NCI-H2081 (cell line): ENCODE measurements at places on chromosomes 1 and 21.

DNA sequence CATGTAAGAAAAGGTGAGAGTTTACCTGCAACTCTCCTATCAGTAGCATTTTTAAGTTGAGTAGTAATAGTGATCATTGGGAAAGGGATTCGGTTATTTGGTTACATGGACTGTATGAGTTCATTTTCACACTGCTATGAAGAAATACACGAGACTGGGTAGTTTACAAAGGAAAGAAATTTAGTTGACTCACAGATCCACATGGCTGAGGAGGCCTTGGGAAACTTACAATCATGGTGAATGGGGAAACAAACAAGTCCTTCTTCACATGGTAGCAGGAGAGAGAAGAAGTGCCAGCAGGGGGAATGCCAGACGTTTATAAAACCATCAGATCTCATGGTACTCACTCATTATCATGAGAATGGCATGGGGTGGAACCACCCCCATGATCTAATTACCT lies 59.3 kb upstream of the FBXO28 start:
- DNase-seq: no peak

DNA sequence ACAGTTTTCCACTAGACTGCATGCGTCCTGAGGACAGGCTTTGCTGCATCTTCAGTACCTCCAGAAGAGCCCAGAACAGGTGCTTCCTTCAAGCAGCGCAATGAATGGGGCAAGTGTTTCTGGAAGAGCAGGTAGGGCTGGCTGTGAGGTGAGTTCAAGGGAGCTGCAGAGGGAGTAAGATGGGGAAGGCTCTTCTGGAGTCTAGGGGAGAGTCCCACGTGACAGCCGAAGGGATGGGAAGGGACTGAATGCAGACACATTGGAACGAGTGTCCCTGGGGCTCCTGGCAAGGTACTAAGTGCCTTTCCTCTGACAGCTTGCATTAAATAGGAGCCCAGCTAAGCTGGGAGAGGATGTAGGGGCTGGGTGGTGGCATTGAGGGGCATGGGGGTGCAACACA lies 84.2 kb downstream of the FAM78B start:
- DNase-seq: no peak

DNA sequence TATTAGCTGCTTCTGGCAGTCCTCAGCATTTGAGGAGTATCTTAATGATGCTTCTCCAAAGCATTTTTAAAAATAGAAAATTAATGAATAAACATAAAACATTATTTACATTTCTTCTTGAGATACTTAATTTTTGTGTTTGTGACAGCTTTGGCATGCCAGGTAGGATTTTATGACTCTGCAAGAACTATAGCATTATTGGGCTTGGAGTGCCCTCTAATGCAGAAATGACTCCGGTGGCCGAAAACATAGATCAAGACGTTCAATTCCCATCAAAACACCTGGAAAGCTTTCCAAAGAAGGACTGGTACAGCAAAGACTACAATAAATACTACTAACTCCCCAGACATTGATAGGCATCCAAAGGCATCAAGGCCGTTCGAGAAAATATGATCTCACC lies 366.4 kb upstream of the CXADR start:
- DNase-seq: no peak

- DNase-seq: peak; percentile 45
Measured at GRCh38 chr1:23664837-23665795, 26.5 kb upstream of the RPL11 start.

GRCh38 chr1:202155478-202156021 lies 4.9 kb downstream of the PTPN7 start:
- no peak for DNase-seq

- peak; percentile 29 for DNase-seq
Measured at GRCh38 chr1:75908717-75909152, 23.5 kb downstream of the ASB17 start.

GRCh38 chr1:53473463-53473862 lies 14.3 kb downstream of the DMRTB1 start:
- no peak for DNase-seq

DNA sequence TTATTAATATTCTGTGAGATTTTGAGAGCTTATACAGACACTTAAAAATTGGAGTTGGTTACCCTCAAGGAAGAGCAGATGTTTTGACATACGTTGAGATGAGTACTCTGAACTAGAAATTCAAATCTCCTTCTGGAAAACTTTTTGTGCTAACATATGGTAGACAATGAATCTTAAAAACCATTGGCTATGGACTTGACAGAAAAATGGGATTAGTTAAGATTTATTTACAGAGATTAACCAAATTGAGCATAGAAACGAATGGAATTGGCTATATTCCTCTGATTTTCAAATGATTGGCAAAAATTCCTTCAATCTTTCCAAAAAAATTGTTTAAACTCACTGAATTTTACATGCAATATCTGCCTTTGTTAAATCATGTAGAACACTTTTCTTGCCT lies 1392.9 kb downstream of the BRINP3 start:
- no peak for DNase-seq

DNA sequence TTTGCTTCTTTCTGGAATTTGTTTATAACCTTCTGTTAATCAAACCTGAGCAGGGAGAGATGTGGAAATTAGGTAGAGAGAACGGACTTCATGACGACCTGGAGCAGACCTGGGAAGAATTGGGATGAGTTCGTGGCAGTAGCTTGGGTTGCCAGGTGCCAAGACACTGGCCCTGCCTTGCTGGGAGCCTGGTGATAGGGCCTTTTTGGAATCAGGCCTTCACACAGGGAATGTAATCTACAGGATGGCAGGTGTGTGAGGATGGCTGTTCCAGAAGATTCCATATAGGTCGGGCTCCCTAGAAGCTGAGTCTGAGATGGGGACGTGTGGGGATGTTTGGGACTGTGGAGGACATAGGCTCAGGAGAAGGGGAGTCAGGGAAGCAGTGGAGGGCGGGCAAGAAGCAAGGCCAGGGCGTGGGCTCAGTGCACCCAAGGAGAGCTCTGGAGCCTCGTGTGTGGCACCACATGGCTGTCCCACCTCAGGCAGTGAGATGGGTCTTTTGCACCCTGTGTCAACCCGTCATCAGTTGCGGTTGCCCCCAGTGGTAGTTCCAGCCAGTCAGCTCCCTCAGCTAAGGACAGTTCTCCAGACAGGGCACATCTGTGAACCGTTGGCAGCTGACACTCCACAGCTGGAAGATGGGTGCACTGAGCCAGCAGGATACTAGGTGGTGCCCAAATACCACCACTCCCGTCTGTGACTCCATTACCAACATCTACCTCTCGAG lies 395.9 kb downstream of the MATN1 start:
- no peak for DNase-seq

DNA sequence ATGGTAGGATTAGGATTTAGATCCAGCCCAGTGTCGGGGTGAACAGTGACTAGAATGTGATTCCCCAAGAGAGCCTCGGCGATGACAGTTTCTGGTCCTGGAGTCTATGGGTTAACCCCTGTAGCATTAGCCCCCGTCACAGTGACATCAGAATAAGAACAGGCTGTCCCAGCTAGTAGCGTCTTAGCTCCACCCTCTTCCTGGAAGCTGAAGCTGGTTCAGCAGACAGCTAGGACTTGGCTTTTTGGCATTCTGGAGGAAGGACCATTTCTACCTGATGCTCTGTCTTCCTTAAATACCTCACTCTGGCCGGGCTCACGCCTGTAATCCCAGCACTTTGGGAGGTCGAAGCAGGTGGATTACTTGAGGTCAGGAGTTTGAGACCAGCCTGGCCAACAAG lies 5.0 kb downstream of the NDUFS2 start:
- DNase-seq: no peak

DNA sequence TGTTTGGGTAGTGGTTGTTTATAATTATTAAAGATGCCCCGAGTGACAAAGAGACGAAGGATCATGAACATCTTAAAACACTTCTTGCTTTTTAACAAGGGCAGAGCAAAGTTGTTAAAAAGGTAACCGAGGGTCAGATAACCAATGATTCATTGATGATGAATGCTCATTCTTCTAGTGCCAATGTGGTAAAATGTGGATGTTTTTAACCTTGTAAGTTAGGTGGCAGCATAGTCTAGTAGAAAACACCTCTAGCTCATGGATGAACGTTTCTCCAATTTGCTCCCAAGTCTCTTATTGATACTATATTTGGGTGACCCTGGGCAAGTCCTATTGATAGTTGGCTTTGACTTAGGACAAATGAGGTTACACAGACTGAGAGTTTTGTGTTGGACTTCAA lies 167.9 kb downstream of the KIF26B start:
- no peak for DNase-seq

- no peak for DNase-seq
Measured at GRCh38 chr1:239527051-239527693, 140.8 kb downstream of the CHRM3 start.

- DNase-seq: no peak
Measured at GRCh38 chr1:115364780-115365155, 26.7 kb upstream of the NGF start.

DNA sequence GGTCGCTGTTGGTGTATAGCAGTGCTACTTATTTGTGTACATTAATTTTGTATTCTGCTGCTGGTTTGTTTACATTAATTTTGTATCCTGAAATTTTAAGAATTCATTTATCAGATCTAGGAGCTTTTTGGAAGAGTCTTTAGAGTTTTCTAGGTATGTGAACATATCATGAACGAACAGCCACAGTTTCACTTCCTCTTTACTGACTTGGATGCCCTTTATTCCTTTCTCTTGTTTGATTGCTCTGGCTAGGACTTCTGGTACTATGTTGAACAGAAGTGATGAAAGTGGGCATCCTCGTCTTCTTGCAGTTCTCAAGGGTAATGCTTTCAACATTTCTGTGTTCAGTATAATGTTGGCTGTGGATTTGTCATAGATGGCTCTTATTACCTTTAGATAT lies 1757.9 kb downstream of the BRINP3 start:
- DNase-seq: no peak

DNA sequence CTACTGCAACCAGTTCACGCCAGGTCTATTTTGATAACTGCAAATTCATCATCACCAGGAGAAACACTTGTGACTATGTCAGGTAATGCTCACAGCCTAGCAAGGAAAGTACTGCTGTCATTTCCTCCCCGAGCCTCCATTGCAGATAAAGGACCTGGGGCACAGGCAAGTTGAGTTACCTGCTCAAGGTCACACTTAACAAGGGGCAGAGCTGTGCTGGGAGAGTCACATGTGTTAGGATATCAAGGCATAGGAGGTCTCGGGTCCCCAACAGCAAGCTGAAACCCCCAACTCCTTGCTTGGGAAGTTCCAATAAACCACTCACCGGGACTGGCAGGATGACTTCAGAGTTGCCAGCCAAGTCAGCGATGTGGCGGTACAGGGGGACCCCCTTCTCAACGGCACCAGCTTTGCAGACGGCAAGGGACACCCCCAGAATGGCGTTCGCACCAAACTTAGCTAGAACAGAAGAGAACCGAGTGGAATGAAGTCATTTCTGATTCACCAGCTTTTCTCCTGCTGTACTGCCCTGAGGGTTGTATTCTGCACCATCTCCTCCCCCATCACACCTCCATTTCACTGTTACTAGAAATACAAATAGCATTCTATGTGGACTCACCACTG lies 11.6 kb downstream of the ENO1 start:
- DNase-seq: no peak

DNA sequence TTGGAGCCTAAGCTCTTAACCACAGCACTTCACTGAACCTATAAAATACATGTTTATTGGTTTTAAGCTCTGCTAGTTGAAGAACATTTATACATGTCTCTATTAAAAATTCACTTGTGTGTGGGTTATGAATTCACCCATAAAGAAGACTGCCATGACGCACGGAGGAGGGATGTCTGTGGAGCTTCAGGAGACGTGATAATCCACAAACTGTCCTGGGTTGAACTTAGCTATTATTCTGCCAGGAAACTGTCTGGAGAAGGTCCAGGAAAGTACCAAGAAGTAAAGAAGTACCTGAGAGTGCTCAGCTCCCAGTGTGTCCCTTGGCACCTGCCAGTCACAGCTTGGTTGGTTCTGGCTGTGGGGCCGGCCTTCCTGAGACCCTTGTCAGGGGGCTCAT lies 56.3 kb downstream of the DDR2 start:
- no peak for DNase-seq

DNA sequence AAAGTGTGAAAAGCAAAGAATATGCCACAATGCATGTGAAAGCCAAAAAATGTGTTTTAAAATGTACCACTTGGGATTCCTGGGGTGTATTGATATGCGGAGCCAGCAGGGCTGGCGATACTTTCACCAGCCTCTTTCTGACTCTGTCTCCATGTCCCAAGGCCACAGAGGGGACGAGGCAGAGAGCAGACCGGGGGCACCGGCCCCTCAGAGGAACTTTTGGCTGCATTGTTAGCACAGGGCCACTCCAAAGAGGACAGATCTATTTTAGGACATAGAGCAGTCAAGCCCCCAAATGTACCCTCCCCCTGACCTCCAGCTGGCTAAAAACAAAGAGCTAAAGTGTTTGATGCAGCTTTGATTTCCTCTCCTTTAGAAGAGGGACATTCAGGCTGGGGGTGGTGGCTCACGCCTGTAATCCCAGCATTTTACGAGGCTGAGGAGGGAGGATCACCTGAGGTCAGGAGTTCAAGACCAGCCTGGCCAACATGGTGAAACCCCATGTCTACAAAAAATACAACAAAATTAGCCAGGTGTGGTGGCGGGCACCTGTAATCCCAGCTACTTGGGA lies 25.6 kb upstream of the ZNF436 start:
- no peak for DNase-seq

- no peak for DNase-seq
Measured at GRCh38 chr1:45880930-45881329, 77.5 kb downstream of the MAST2 start.

- DNase-seq: peak; percentile 62
Measured at GRCh38 chr1:48610628-48611542, 138.9 kb upstream of the SPATA6 start.

- peak; percentile 72 for DNase-seq
Measured at GRCh38 chr1:207004931-207005830, 27.4 kb downstream of the C1orf116 start.

DNA sequence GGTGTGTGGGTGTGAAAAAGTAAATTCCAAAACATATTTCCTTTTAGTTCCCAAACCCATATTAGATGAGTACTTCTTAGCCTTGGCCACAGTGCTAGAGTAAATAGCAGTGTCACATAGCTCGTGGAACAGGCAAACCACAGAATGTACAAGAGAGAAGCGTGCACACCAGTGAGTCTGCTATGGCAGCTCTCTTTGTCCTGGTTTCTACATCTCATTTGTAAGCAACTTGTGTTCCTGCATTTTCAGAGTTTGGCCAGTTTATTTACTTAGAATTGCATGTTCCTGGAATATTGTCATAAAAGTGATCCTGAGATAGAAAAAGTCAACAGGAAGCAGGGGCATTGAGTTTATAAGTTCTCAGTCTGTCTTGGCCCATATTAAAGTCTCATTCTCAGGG lies 142.1 kb downstream of the DHRS3 start:
- no peak for DNase-seq
